ENCODE measurements at places on chromosomes 16 and 17.

DNA sequence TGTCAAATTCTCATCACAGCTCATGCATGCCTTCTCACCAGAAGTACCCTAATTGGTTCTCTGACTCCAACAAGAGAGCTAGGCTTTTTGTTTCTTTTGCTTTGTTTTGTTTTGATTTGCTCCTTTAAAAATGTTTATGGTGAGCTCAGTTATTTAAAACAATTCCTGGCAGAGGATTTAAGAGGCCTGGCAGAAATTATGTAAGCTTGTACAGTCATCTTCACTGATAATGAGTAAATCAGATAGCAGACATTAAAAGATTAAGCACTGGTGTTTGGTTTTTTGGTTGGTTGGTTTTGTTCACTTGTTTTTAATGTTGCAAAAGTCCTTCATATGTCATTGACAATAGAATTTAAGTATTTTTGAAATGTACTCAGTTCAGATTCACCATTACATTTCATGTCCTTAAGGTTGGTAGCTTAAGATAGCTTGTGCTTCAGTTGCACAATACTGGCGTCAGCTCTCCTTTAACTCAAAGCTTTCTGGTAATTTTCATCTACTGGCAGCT, 378.9 kb downstream of the CDH13 start:
- no peak for DNase-seq

- DNase-seq = no peak
These were observed 25.6 kb upstream of the PMFBP1 start for GRCh38 chr16:72197545-72197944.

- DNase-seq = no peak
These were observed 224.6 kb upstream of the N4BP1 start for GRCh38 chr16:48834576-48834975.

- DNase-seq = peak; percentile 93
These were observed 31.4 kb downstream of the ACTG1 start for GRCh38 chr17:81481073-81481799.

- peak; percentile 59 for DNase-seq
These were observed 144.6 kb downstream of the DNAH9 start for GRCh38 chr17:11742886-11743285.

- peak; percentile 32 for DNase-seq
These were observed 702 bp downstream of the TENT4B start for GRCh38 chr16:50153596-50154419.

DNA sequence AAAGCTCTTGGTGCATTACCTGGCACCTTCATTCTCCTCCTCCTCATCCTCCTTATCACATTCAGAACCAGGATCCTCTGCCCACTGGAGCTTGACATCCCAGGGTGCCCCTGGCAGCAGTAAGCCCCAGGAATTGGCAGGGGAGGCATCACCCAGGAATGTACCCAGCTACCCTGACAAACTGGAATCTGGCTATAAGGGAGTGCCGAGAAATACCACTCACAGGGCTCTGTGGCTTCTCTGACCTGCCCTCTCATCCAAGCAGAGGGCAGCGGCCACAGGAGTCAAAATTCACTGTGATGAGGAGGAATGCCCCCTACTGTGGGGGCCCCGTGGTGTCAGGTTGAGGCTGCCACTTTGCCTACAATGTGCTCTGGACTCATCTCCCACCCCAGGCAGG, 19.6 kb downstream of the MPP3 start:
- no peak for DNase-seq

GRCh38 chr16:50910736-50911100, 168.8 kb downstream of the CYLD start:
- no peak for DNase-seq

GRCh38 chr17:68319410-68320162, 28.3 kb downstream of the ARSG start:
- DNase-seq = peak; percentile 25

GRCh38 chr16:54059319-54059718, 227.3 kb downstream of the IRX3 start:
- no peak for DNase-seq

DNA sequence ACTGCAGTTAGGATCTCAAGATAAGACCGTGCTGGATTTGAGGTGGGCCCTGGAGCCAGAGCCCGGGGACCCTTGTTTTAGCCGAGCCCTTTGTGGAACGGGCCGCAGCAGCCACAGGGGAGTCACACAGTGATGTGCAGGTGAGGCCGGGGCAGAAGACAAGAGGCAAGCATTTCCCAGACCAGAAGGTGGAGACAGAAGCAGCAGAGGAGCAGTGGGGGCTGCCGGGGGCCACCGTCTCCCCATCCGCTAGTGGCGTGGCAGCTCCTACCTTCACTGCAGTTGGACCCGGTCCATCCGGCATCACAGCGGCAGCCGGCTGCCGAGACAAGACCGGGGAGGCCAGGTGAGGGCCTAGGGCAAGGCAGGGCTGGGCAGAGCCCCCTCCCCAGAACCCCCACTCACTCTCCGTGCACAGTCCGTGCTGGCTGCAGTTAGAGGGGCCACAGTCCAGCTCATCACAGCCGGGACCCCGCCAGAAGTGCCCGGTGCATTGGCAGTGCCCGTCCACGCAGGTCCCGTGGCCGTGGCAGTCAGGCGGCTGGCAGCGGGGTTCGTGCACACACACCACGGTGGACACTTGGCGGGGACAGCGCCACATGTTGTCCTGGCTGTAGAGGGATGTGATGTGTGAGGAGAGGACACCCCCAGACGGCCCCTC, 6.0 kb downstream of the NAGPA start:
- no peak for DNase-seq

DNA sequence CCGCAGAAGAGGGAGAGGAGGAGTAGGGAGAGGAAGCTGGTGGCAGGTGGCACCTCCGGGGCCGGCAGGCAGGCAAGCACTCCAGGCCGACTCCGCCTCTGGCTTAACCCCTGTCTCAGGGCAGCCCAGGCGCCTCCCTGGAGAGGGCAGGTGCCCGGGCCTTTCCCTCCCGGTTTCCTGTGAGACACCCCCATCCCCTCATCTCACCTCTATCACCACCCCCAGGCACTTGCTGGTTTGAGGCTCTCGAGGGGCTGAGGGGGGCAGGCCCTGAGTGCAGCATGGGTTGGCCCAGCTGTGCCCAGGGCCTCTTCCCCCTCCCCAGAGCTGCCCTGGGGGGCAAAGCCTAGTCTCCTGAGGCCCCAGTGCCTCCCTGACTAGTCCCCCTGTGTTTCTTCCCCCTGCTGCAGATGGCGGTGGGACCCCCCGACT, 6.0 kb downstream of the DOC2A start:
- DNase-seq = no peak

DNA sequence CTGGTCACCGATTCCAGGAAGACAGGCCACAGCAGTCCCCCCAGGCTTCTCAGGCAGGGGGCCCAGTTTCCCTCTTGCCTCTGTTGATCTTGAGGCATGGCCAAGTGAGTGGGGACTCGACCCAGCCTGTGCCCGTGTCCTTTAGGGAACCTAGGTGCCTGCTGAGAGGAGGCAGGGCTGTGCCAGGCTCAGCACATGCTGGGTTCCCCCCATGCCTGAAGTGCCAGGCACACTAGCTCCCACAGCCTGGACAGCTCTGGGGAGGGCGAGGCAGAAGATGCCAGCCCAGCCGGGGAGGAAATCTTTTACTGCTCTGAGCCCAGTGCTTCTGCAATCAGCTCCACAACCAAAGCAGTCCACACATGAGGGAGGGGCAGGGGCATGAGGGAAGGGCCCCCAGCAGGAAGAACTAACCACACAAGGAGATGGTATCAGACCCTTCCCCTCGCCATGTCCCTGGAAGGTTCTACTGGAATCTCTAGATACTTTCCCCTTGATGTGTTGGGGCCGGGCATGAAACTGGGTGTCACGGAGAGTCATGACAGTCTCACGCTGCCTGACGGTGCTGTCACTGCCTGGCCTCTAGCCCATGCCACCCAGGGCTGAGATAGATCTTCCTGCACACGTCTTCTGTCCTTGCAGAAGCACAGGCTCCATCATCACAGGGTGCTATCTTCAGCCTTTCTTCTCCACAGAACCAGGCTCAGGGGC, 25.5 kb downstream of the MYO18A start:
- no peak for DNase-seq

DNA sequence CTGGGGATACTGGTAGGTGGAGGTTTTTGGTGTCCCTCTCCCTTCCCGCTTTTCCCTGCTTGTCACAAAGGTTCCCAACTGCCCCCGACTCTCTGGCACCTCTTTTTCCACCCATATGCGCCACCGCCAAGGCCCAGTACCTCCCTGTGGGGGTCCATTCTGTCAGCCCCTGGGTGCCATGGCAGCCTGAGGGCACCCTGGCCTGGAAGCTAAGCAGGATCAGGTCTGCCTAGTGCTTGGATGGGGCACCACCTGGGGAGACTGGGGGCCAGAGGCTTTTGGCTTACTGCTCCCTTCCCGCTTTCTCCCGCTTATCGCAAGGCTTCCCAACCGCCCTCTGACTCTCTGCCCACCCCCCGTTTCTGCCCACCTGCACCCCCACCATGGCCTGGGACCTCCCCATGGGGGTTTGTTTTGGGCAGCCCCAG, 2286.4 kb downstream of the TP53TG3F start:
- DNase-seq = no peak

DNA sequence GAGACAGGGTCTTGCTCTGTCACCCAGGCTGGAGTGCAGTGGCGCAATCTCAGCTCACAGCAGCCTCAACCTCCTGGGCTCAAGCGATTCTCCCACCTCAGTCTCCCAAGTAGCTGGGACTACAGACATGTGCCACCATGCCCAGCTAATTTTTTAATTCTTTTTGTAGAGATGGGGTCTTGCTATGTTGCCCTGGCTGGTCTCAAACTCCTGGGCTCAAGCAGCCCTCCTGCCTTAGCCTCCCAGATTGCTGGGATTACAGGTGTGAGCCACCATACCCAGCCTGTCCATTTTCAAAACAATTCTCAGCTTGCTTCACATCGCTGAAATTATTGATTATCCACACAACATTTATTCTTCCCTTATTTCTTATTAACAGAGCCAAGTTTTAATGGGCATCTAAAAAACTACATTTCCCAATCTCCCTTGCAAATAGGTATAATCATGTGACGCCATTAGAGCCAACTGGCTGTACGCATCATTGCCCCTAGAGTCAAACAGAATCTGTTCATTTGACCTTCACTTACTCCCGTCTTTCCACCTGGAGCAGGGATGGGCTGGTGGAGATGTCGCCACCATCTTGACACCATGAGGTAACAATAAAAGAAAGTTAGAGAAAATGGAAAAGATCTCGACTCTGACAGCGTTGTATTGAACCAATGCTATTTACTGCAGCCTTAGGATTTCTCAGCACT, 148.0 kb upstream of the FOXF1 start:
- no peak for DNase-seq

GRCh38 chr16:70706948-70707465, 21.2 kb upstream of the MTSS2 start:
- DNase-seq = peak; percentile 68

GRCh38 chr16:728890-729744, 2.2 kb downstream of the HAGHL start:
- DNase-seq = peak; percentile 13

DNA sequence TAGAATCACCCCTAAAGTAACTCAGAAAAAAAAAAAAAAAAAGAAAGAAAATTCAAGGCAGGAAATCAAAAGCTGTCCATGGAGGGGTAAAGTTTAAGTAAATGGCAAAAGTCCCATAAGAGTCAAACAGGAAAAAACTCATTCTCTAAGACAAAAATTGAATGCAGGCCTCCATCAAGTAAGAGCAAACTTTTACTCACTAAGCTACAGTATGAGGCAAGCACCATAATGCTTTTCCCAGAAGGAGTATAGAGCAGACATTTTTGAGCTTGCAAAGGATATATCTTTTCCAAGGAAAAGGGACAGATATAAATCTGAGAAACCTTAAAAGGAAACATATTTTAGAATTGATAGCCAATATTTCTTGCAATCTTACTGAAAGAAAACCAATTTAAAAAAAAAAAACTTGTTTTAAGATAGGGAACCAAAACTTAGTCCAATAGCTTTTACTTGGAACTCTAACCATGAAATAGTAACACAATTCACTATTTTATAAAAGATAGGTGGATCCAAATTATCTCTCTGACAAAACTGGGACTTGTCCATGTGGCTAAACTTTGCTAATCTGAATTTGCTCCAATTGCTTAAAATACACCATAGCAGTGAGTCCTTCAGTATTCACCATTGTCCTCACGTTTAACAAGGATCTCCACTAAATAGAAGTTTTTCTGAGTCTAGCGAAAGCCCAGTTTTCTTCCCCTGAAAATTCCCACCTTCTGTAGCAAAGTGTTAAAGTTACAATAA, 99.8 kb downstream of the CDH11 start:
- DNase-seq = peak; percentile 84

GRCh38 chr17:50029185-50029584, 26.7 kb upstream of the ITGA3 start:
- no peak for DNase-seq

DNA sequence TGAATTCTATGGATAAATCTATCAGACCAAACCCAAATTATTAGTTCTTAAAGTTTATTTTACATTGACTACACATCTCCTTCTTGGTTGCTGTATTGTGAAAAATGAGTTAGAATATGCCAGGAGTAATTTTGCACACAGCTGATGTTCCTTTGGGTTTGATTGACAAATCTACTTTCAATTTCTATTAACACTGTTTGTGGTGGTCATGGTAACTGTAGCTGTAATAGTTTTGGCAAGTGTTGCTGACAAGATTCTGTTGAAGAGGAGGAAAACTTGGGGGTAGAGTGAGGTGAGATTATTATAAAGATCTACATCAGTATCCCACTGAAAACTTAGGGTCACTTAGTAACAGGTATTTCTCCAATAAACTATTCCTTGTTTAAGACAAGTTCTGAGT, 30.3 kb downstream of the MRTFB start:
- DNase-seq = no peak

DNA sequence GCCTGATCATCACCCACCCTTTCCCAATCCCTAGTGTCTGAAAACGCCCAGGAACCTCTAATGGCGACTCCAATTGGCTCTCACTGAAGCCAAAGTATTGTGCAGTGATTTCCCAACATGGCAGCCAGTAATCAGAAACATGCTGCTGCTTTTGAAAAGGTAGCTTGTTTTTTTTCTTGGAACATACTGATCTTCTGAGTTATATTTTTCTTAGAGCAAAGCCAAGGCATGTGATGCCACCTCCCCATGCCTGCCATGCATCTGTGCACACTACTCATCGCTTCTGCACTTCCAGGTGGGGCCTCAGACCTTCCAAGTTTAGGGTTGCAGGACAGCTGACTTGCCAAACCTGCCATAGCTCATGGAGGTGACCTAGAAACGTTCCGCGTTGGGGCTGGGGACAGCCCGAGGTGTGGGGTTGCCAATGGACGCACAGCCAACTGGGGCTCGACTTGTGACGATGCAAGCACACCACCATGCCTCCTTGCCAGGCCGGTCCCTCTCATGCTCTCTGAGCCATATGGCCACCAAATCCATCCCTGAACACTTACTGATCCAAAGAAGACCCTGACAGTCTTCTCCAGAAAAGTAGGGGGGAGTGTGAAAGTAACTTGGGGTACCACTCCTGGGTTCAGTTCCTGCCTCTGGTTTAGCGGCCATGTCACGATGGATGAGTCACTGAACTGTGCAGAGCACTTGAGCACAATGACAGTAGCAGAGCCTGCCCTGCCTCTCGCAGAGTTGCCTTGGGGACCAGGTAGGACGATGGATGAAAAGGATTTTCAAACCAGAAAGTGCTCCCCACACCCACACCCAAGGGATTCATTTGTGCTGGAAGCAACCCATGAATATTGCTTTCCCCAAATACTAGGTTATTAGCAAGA, 155.7 kb downstream of the CCDC182 start:
- DNase-seq = no peak
